ENCODE measurements at places on chromosomes 13 and 19.

- no peak for DNase-seq
Measured at GRCh38 chr19:29106346-29106885, 106.5 kb downstream of the UQCRFS1 start.

- no peak for DNase-seq
Measured at GRCh38 chr13:97408938-97409337, 25.0 kb upstream of the RAP2A start.

DNA sequence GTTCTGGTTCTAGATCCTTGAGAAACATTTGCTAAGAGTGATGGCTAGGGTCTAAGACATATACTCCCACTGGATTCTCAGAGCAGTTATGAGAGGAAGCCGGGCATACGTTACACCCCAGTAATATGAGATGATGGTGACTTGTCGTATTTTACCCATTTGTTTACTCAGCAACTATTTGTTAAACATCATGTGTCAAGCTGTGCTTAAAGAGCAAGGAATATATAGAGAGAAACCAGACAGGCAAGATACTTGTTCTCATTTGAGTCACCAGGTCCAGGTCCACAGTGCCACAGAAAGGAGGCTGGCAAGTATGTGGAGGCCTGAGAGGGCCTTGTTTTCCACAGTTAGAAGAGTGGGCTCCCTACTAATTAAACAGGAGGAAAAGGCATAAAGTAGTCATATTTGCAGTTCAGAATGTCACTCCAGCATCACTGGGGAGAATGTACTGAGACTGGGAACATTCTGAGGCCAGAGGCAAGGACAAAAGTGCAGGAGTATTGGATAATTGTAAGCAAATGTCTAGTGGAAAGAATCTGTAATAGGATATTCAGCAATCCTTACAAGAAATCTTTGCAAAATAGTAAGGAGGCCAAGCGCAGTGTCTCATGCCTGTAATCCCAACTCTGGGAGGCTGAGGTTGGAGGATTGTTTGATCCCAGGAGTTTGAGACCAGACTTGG is 142.2 kb downstream of the IRS2 start:
- no peak for DNase-seq

DNA sequence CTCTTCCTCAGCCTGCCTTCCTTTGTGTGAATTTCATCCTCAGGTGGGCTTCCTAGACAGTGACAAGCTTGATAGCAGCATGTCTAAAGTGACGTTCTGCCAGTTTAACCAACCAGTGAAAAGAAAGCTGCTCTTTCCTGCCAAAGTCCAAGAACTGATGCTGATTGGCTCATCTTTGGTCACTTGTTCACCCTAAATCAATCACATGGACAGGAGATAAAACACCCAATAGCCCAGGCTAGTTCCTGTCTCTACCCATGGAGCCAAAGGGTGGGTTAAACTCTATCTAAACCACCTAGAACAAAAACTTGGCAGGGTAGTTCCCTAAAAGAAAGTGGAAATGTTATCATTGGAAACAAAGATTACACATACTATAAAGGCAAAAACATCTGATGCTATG is 50.8 kb downstream of the GPALPP1 start:
- DNase-seq, result no peak

- DNase-seq, result no peak
Measured at GRCh38 chr19:2756921-2757881, 17.4 kb upstream of the SLC39A3 start.

DNA sequence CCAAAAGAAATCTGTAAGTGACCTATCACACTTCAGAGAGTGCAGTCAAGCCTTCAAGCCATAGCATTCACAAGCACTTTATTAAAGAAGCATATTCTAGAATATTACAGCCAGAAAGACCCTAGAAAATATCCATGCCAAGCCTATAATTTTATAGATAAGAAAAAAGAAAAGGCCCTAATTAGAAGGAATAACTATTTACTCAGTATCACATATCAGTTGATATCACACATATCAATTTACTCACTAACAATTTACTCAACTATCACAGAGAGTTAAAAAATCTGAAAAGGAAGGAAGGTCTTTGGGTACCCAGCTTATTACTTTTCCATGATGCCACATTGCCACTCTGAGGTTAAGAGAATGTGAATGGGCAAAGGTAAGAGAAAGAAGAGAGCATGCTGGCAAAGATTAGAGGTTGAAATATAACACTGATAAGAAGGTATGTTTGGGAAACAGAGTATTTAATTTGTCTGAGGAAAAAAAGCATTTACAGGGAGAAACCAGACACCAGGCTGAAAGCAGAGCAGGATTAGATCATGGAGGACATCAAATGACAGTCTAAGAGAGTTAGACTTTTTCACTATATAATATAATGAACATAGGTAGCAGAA is 186.2 kb downstream of the VWA8 start:
- no peak for DNase-seq

DNA sequence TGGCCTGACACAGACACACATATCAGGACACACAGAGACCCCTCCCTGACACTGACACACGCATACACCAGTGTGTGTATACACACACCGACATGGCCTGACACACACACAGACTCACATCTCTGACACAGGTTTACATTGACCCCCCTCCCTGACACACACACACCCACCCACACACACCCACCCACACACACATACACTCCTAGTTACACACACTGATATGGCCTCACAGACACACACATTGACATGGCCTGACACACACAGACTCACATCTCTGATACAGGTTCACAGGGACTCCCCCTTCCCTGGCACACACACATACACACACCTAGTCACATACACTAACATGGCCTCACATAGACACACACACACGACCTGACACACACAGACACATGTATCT is 4.4 kb upstream of the NFIX start:
- DNase-seq, result no peak

GRCh38 chr19:52638601-52639000 is 446 bp upstream of the ZNF83 start:
- no peak for DNase-seq

DNA sequence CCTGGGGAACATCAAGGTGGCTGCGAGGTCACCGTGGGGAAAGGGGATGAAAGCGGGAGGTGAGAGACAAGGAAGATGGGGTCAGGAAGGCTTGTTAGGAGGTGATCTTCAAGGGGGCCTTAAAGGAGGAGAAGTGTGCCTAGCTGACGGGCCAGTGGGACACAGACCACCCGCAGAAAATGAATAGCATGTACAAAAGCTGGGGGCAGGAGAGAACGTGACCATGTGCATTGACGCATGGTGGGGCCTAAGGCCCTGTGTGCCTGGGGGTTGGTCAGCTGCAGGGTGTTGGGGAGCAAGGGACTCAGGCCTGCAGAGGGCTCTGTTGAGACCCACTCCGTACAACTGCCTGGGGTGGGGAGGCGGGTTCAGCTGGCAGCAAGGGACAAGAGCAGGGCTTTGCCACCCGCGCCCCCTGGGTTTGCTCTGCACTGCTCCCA is 5.9 kb downstream of the RAB8A start:
- no peak for DNase-seq

DNA sequence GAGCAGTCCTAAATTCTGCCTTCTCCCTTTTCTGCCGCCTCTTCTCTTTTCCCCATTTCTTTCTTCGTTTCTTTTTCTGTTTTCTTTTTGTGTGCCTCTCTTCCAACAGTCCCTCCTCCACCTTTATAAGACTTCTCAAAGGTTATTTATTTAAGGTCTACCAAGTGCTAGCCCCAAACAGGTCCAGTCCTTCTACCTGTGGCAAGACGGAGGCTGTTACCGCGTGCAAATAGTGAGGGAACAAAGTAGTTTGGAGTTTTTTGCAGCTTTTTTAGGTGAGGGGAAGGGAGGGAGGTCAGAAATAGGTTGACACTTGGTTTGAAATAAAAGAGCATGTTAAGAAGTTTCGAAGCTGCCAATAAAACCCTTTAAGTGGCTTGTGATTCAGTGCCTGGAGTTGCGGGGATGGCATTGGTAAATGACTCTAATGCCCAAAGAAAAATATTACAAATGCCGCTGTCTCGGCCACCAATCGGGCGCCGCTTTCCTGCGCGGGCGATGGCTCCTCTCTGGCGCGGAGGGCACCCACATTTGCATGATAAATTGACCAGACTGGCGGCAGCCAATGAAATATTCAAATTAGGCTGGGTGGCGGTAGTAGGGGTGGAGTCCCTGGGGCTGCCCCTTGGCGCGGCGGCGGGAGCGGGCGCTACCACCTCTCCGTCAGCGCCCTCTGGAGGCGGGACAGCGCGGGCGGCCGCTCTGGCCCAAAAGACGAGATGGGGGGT is 7.5 kb upstream of the TSHZ3 start:
- no peak for DNase-seq

- no peak for DNase-seq
Measured at GRCh38 chr13:75675421-75675820, 39.3 kb downstream of the LMO7 start.

- no peak for DNase-seq
Measured at GRCh38 chr19:46618670-46619231, 6.1 kb downstream of the PTGIR start.

GRCh38 chr19:35478794-35479677 is 11.2 kb downstream of the KRTDAP start:
- no peak for DNase-seq

GRCh38 chr13:75829830-75830229 is 193.7 kb downstream of the LMO7 start:
- DNase-seq, result no peak

- DNase-seq, result no peak
Measured at GRCh38 chr13:79290595-79291244, 115.3 kb downstream of the RBM26 start.

- no peak for DNase-seq
Measured at GRCh38 chr13:44618326-44618725, 42.2 kb upstream of the TSC22D1 start.

DNA sequence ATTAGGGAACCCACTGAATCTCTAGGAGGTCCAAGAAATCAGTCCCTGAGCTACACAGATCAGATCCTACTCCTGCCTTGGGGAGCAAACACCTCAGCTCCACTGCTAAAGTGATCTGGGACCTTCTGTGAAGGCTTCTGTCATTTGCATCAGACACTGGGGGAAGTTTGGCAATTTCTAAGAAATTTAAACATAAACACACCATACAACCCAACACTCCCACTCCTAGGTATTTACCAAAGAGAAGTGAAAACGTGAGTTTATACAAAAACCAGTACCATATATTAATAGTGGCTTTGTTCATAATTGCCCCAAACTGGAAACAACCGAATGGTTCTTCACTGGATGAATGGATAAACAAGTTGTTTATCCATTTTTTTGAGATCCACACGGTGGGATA is 7.3 kb upstream of the TYROBP start:
- no peak for DNase-seq

- DNase-seq, result no peak
Measured at GRCh38 chr19:54530866-54531265, 28.2 kb downstream of the LAIR2 start.

- no peak for DNase-seq
Measured at GRCh38 chr13:39148513-39148961, 110.3 kb downstream of the NHLRC3 start.

GRCh38 chr19:11617180-11618062 is 20.1 kb downstream of the ZNF627 start:
- DNase-seq, result no peak

DNA sequence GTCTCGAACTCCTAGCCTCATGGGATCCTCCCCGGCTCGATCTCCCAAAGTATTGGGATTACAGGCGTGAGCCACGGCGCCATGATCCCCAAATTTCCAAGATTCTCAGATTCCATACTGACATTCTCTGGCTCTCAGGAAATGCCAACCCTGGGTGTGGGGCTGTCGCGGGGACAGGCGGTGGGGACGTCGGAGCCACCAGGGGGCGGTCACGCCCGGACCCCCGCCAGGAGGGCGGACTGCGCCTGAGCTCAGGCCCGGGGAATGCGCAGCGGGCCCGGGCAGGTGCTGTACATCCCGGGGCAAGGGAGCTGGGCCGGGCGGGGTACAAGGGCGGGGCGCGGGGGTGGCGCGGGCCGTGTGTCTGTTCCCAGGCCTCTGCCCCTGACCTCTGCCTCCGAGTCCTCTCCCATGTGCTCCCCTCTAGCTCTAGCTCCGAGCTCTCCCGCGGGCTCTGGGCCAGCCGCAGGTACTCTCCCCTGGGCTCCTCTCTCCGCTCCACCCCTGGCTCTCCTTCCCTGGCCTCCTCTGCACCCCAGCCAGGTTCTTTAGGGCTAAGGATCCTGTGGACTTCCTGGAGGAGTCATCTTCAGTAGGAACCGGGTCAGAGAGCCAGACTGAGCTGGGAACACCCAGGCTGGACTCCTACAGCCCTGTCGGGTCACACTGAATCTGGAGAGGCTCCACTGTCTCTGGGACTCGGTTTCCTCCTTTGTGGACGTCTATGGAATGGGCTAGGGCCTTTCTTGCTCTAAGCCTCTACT is 2.4 kb downstream of the PPP1R13L start:
- DNase-seq, result peak; percentile 37

GRCh38 chr19:49954092-49954829 is 6.7 kb downstream of the SIGLEC11 start:
- peak; percentile 66 for DNase-seq

GRCh38 chr19:46571495-46571894 is 29.6 kb upstream of the CALM3 start:
- no peak for DNase-seq

DNA sequence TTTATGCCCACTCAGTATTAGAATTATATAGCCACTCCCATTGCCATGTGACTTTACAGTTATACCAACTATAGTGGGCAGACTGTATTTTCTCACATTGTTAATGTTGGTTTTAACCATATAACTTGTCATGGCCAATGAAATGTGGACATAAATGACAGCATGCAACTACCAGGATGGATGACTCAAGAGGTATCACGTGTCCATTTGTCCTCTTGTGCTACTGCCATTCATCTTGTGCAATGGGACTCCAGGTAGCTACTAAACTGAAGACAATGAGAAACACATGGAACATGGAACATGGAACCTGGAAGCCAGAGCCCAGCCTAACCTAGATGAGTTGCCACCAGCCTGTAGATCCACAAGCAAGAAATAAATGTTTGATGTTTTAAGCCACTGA is 242.7 kb upstream of the IPO5 start:
- DNase-seq, result no peak

DNA sequence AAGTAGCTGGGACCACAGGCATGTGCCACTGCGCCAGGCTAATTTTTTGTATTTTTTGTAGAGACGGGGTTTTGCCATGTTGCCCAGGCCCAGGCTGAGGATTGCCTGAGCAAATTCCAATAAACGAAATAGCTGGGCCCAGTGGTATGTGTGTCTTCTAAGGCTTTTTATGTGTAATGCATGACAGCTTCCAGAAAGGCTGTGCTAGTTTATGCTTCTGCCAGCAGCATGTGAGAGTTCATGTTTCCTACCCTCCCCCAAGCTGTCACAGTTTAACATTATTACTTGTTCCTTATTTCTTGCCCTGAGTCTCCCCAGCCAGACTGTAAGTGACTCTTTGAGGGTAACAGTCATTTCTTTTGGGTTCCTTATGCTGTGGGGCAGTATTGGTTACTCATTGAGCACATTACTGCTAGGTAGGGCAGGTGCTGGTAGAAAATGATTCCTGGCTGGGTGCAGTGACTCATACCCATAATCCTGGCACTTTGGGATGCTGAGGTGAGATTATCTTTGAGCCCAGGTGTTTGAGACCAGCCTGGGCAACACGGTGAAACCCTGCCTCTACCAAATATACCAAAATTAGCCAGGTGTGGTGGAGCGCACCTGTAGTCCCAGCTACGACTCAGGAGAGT is 13.6 kb downstream of the GPATCH1 start:
- peak; percentile 74 for DNase-seq

GRCh38 chr13:50257646-50258045 is 242.4 kb downstream of the KCNRG start:
- no peak for DNase-seq

GRCh38 chr19:293436-294110 is 2.4 kb upstream of the PLPP2 start:
- DNase-seq, result no peak
